ENCODE measurements at places on chromosomes 1 and 21.

- DNase-seq, result peak; percentile 78
Observed at GRCh38 chr1:161399257-161399998, 31.8 kb upstream of the CFAP126 start.

DNA sequence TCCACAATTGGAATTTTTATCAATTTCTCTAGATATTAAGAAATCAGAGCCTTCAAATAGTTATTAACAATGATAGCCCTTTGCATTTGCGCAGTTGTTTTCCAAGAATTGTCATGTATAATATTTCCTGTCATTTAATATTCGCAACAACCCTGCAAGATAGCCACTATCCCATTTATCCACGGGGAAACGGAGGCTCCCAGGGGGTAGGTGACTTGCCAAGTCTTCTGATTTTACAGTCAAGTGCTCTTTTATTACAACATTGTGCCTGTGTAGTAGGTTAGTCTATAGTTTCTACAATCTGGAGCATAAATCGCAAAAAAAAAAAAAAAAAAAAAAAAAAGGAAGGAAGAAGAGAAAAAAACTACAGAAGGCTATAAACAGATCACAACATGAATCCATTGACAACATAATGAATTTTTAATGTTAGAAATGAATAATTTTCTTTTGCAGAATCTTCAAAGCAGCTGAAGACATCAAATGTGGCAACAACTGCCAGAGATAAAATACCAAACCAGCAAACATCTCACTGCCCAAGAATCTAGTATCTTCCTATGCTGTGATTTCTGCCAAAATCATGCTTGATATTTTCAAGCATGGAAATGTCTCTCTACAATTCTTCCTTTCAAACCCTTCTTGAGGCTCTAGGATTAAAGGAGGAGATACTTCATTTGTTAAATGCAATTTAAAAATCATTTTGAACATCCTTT is 125.5 kb downstream of the PTPN14 start:
- no peak for DNase-seq

DNA sequence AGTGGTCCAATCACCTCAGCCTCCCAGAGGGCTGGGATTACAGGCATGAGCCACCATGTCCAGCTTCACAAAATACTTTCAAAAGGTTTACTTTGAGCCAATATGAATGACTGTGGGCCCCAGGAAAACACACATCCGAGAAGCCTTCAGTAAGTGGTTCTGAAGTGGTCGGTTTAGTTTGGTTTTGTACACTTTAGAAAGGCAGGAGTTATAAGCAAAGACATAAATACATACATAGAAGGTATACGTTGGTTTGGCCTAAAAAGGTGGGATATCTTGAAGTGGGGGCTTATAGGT is 3.2 kb upstream of the MIB2 start:
- DNase-seq, result no peak

DNA sequence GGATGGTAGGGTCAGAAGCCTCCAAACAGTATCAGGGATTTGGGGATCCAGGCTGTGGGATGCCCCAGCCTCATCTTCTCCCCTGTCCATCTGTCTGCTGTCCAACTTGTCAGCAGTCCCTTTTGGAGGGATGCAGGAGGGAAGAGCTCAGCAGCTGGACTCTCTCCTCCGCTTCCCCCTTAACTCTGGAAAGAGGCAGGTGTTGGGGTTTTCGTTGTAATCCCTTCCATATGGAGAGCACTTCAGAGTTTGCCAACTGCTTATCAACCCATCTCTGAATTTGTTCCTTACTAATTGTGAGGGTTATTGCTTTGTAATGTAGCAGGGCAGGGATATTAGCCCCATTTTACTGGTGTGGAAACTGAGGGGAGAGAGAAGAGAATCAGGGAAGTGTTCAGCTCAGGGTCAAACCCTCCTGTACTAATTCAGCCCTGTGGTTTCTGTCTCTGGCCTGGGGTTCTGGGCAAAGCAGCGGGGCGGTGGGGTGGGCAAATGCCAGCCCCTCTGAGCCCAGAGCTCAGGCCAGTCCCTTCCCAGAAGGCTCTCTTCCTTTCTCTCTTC is 3.2 kb downstream of the CITED4 start:
- no peak for DNase-seq

DNA sequence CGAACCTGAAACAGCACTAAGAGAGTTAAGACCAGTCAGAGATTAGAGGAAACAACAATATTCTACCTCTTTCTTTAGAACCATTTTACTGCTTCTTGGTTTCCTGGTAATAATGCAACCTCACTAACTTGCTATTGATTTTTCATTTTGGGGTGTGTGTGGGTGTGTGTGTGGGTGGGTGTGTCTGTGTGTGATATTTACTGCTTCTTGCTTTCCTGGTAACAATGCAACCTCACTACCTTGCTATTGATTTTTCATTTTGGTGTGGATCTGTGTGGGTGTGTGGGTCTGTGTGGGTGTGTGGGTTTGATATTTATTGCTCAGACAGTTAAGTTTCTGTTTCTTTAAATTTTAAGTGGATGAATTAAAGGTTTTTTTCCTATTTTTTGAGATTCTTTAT is 208.8 kb downstream of the LRRC7 start:
- DNase-seq, result no peak

- no peak for DNase-seq
Observed at GRCh38 chr21:36034211-36034913, 26.0 kb downstream of the SETD4 start.

DNA sequence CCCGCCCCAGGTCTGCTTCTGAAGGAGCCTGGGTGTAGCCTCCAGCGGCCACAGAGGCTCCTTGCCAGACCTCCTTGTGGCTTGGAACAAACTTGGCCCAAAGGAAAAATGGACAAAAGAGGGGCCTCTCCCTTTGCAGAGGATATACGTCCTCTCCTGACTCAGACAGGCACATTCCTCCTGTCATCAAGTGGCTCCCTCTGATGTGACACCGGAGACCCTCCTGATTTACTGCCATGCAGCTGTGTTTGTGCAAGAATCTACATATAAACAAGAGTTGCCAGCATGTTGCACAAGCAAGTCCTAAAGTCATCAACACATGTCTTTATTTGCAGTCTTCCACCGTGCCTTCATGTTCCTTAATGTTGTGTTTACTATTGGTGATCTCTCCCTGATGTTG is 54.1 kb upstream of the F3 start:
- no peak for DNase-seq

- no peak for DNase-seq
Observed at GRCh38 chr21:44701541-44701940, 4.6 kb downstream of the KRTAP10-12 start.

GRCh38 chr1:8679929-8680663 is 137.3 kb downstream of the RERE start:
- DNase-seq, result no peak

DNA sequence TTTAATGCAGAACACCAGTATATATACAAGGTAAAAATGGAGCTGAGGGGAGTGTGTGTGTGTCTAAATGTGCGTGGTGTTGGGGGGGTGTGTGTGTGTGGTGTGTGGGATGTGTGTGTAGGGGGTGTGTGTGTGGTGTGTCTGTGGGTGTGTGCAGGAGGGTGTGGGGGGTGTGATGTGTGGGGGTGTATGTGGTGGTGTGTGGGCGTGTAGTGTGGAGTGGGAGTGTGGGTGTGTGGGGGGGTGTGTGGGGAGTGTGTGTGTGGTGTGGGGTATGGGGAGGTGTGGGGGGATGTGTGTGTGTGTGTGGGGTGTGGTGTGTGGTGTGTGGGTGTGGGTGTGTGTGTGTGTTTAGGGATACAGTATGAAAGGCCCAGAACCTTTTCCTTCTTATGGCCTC is 202.3 kb upstream of the CACYBP start:
- DNase-seq, result no peak

GRCh38 chr1:184050636-184051035 is 894 bp upstream of the TSEN15 start:
- DNase-seq, result no peak

DNA sequence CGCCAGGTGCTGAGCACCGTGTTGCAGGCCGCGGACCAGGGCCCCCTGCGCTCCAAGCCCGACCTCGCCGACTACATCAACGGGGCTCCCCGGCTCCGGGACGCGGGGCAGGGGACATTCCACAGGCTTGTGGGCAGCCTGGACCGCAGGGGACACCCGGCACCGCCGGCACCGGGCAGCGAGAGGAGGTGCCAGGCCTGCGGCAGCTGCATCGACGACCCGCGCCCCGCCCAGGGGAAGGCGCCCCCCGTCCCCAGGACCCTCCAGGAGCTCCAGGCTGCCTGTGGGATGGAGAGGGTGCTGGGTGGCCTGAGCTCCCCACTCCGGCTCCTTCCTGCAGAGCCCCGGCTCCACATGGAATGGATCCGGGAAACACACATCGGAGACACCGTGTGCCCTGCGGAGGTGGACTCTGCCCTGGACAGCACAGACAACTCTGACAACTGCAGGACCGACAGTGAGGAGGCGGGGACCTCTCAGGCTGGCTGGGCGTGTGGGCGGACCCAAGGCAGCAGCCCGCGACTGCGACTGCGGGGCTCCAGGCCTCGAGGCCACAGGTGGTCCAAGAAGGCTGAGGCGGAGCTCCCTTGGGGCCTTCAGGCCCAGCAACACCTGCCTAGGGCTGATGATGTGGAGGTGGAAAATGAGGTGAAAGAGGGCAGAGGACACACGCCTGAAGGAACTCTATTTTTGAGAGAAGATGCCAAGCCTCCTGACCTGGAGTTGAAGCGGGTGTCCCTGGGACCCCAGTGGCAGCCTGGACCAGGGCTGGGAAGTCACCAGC is 22.8 kb downstream of the KIAA1614 start:
- no peak for DNase-seq

DNA sequence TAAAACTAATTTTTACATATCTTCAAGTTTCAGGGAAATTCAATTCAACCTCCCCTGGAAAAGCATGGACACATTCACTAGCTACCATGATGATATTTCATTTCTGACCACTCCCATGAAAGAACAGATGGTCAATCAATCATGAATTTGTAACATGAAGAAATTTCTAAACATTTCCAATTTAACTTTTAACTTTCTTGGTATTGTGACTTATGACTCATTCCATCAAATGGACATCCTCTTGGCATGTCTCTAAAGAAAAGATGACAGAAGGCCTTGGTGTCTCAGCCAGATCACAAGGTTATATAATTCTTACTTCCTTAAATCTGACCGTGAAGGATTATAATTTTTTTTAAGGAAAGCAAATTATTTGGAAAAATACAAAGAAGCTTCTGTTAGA is 10.5 kb upstream of the MCOLN3 start:
- no peak for DNase-seq

GRCh38 chr1:183694066-183694465 is 41.0 kb upstream of the APOBEC4 start:
- DNase-seq, result no peak

All from non-pigmented ciliary epithelial cell (primary cell).